CMK (cell line): ENCODE measurements at places on chromosomes 16 and 17.

GRCh38 chr17:34391241-34391640 lies 28.2 kb upstream of the CCL1 start:
- DNase-seq: no peak

DNA sequence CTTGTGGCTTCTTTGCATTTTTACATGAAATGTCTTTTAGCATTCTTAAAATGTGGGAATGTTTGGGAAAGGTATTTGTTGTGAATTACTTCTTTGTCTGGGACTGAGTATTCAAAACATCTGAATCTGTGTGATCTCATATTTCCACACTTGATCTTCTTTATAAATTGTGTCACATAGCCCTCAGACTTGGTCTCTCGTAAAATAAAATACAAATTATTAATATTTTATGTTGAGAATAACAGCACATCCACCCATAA lies 81.9 kb downstream of the TUBD1 start:
- no peak for DNase-seq

- DNase-seq: no peak
Observed at GRCh38 chr16:88914750-88915368, 48.4 kb upstream of the PABPN1L start.

- no peak for DNase-seq
Observed at GRCh38 chr17:34579017-34579946, at the start of gene TMEM132E. TSS of gene TMEM132E (plus strand) at chr17:34579582. CDS start at chr17:34581077, 1,495 bp downstream.
